H7 (cell line): ENCODE measurements at places on chromosomes 6 and 20. TPM values are rescaled to one million over a fixed set of nuclear protein-coding genes. Genes with fewer than 3 reads are reported as not detected.

Gene HRH3
- total RNA-seq = 0.85 and 1.9 TPM in 2 replicates

- DNase-seq = peak; percentile 62
These were observed 153.6 kb upstream of the QKI start for GRCh38 chr6:163260911-163261310.

Gene SRXN1
- 27.3 and 34.7 TPM in 2 replicates for total RNA-seq

Gene AGER
- 2.2 and 2.8 TPM in 2 replicates for total RNA-seq

Gene SYNE1
- 1.4 and 2.5 TPM in 2 replicates for total RNA-seq
